ENCODE measurements at places on chromosomes 5 and 9. TPM values are rescaled to one million over a fixed set of nuclear protein-coding genes. Genes with fewer than 3 reads are reported as not detected.
A peak's percentile ranks its signal among the peaks of the same experiment; 100 is the strongest.

GRCh38 chr9:118426772-118427171, 722.6 kb downstream of the TLR4 start:
- H3K36me3 ChIP-seq = no peaks in the 10 kb centered on the region
- no peaks in the 10 kb centered on the region for H3K4me1 ChIP-seq
- no peak overlapping the region for H3K27ac ChIP-seq
- H3K4me3 ChIP-seq = no peak overlapping the region
- H3K27me3 ChIP-seq = no peaks in the 10 kb centered on the region
- DNase-seq = no peak

Gene TNFSF15
- 10.3 TPM for total RNA-seq

DNA sequence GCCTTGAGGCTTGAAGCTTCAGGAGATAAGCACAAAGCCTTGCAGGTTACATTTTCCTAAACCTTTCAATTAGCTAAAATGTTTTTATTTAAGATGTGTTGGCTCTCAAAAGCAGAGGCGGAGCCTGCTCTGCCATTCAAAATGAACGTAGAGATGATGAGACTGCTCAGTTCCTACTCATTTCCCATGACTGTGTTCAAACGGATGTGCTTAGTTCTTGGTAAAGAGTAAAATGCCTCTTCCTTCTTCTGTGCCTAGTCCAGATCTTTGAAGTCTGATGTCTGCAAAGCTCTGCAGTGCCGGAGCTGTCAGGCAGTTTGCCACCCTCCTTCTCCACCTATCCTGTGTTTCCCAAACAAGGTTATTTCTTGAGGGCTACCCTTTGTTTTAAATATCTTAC, 46.3 kb upstream of the ADAMTSL1 start:
- no peak for DNase-seq
- H3K27ac ChIP-seq = no peak overlapping the region
- no peaks in the 10 kb centered on the region for H3K36me3 ChIP-seq
- no peaks in the 10 kb centered on the region for H3K27me3 ChIP-seq

GRCh38 chr5:123456242-123456641, 33.0 kb upstream of the CEP120 start:
- H3K27me3 ChIP-seq = no peaks in the 10 kb centered on the region
- H3K4me3 ChIP-seq = no peak overlapping the region
- DNase-seq = no peak
- H3K36me3 ChIP-seq = no peaks in the 10 kb centered on the region

Gene APBA1
- 5.9 TPM for total RNA-seq

- no peaks in the 10 kb centered on the region for H3K27me3 ChIP-seq
- peak; percentile 11 for DNase-seq
- H3K4me1 ChIP-seq = peaks cover 3% of the 10 kb centered on the region
- peak overlapping the region; percentile 74 for H3K27ac ChIP-seq
- peak overlapping the region; percentile 87 for H3K4me3 ChIP-seq
Measured at GRCh38 chr5:132557478-132558172, 848 bp downstream of the RAD50 start.

DNA sequence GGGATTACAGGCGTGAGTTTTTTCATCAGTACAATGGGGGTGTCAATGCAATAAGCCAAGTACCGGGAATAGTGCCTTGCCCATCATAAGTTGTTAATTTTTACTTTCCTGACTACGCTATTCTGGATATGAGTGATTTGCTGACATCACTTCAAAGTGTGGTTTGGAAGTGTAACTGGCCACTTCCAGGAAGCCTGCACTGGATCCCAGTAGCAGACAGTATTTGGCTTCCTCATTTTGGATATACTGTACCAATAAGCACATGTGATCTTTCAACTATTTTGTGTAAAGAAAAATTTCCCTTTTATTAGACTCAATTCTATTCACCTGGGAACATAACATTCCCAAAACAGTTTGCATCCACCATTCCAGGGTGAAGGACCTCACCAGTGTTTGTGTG, 417.7 kb upstream of the KLF4 start:
- no peaks in the 10 kb centered on the region for H3K27me3 ChIP-seq
- no peak overlapping the region for H3K4me3 ChIP-seq
- DNase-seq = no peak
- H3K4me1 ChIP-seq = no peaks in the 10 kb centered on the region
- no peak overlapping the region for H3K27ac ChIP-seq
- H3K36me3 ChIP-seq = no peaks in the 10 kb centered on the region

GRCh38 chr5:113090336-113091106, 113.9 kb downstream of the DCP2 start:
- H3K27ac ChIP-seq = peak overlapping the region; percentile 1
- H3K4me3 ChIP-seq = no peak overlapping the region
- DNase-seq = peak; percentile 18
- H3K36me3 ChIP-seq = no peaks in the 10 kb centered on the region
- H3K27me3 ChIP-seq = no peaks in the 10 kb centered on the region

Gene CCDC112
- 10.5 TPM for total RNA-seq

- no peaks in the 10 kb centered on the region for H3K36me3 ChIP-seq
- peaks cover 3% of the 10 kb centered on the region for H3K4me1 ChIP-seq
- no peak overlapping the region for H3K27ac ChIP-seq
- no peak overlapping the region for H3K4me3 ChIP-seq
- DNase-seq = peak; percentile 47
Measured at GRCh38 chr5:54904425-54904824, 81.0 kb downstream of the ESM1 start.

- no peaks in the 10 kb centered on the region for H3K36me3 ChIP-seq
- H3K27ac ChIP-seq = no peak overlapping the region
- no peak for DNase-seq
- H3K4me1 ChIP-seq = no peaks in the 10 kb centered on the region
- H3K27me3 ChIP-seq = no peaks in the 10 kb centered on the region
- H3K4me3 ChIP-seq = no peak overlapping the region
Measured at GRCh38 chr9:119052339-119053030, 316.8 kb downstream of the BRINP1 start.

Gene SLC6A7
- total RNA-seq = not detected

GRCh38 chr5:420632-421286, 22.2 kb upstream of the EXOC3 start:
- no peak overlapping the region for H3K27ac ChIP-seq
- no peaks in the 10 kb centered on the region for H3K27me3 ChIP-seq
- H3K36me3 ChIP-seq = no peaks in the 10 kb centered on the region
- no peak for DNase-seq
- H3K4me1 ChIP-seq = no peaks in the 10 kb centered on the region

GRCh38 chr5:180097926-180098325, 26.4 kb upstream of the RNF130 start:
- H3K4me3 ChIP-seq = no peak overlapping the region
- H3K27ac ChIP-seq = no peak overlapping the region
- H3K36me3 ChIP-seq = no peaks in the 10 kb centered on the region

DNA sequence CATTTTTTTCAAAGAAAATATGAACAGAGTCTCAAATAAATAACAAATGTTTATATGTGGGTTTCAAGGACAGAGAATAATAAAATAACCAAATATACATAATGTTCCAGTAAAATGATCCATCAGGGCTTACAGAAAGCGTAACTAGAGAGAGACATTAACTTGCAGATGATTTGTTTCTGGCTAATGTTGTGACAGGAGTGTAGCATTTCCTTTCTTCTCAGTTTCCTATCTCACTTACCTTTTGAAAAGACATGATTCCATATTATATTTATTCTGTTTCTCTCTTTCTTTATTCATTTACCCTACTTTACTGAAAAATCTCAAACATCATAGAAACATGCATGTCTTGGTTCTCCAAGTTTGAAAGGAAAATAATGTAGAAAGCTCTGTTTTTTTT, 451.3 kb upstream of the CDH9 start:
- no peak overlapping the region for H3K27ac ChIP-seq
- no peaks in the 10 kb centered on the region for H3K4me1 ChIP-seq
- H3K27me3 ChIP-seq = no peaks in the 10 kb centered on the region
- H3K36me3 ChIP-seq = no peaks in the 10 kb centered on the region
- H3K4me3 ChIP-seq = no peak overlapping the region

- H3K4me1 ChIP-seq = peaks cover 5% of the 10 kb centered on the region
- no peak overlapping the region for H3K4me3 ChIP-seq
- H3K27me3 ChIP-seq = no peaks in the 10 kb centered on the region
- no peaks in the 10 kb centered on the region for H3K36me3 ChIP-seq
Measured at GRCh38 chr5:52895075-52895474, 94.1 kb upstream of the ITGA2 start.

DNA sequence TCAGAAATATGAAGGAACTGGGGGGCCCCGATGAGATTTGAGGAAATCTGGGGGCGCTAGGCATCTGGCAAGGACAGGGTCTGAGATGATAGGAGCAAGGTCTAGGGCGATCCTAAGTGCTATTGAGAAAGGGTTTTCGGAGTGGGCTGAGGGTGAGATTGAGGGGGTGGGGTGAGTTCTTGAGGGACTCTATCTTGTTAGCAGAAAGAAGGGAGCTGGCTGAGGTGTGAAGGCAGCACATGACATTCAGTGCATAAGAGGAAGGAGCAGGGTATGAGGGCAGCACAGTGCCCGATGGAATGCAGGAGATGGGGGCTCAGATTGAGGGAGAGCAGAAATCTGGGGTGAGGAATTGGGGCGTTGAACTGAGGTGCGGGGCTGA, 640 bp downstream of the TRIM32 start:
- H3K4me3 ChIP-seq = peak overlapping the region; percentile 87
- peak overlapping the region; percentile 71 for H3K27ac ChIP-seq
- no peaks in the 10 kb centered on the region for H3K27me3 ChIP-seq
- H3K36me3 ChIP-seq = no peaks in the 10 kb centered on the region
- H3K4me1 ChIP-seq = peaks cover 30% of the 10 kb centered on the region

GRCh38 chr5:159802661-159803060, 113.6 kb upstream of the ADRA1B start:
- H3K27ac ChIP-seq = no peak overlapping the region
- no peak overlapping the region for H3K4me3 ChIP-seq
- H3K27me3 ChIP-seq = no peaks in the 10 kb centered on the region

GRCh38 chr5:137040024-137040423, 459.1 kb downstream of the SPOCK1 start:
- H3K4me3 ChIP-seq = no peak overlapping the region
- no peaks in the 10 kb centered on the region for H3K27me3 ChIP-seq
- H3K4me1 ChIP-seq = no peaks in the 10 kb centered on the region
- DNase-seq = no peak

GRCh38 chr5:134446938-134447337, 35.3 kb upstream of the CDKN2AIPNL start:
- H3K36me3 ChIP-seq = no peaks in the 10 kb centered on the region
- H3K4me1 ChIP-seq = peaks cover 7% of the 10 kb centered on the region
- no peak overlapping the region for H3K27ac ChIP-seq

Gene ANKRD20A1
- total RNA-seq = 1.2 TPM

DNA sequence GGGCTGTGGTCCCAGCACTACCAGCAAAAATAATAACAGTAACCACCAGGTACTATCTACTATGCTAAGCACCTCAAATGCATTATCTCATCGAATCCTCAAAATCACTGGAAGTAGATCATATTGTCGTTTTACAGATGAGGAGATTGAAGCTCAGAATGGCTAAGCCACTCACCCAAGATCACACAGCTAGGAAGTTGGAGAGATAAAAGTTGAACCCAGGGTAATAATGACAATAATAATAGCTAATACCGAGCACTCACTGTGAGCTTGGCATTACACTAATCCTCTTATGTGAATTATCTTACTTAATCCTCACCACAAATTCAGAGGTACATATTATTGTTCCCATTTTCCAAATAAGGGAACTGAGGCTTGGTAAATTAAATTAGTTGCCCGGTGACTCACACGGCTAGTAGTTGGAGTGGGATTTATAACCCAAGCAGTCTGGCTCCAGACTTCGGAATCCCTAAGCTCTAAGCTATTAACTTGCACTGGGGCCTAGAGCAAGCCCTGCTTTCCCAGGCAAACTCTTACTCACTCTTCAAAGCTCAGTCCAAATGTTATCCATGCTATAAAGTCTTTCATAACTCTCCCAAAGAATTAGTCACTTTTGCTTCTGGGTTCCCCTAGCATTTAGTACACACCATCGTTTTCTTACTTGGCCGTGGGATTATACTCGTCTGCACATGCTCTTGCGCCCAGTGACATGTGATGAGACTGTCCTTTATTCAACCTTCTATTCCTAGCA, 3.8 kb downstream of the ARSI start:
- H3K4me3 ChIP-seq = no peak overlapping the region
- no peaks in the 10 kb centered on the region for H3K27me3 ChIP-seq
- no peaks in the 10 kb centered on the region for H3K36me3 ChIP-seq

Gene GABRG2
- total RNA-seq = not detected

DNA sequence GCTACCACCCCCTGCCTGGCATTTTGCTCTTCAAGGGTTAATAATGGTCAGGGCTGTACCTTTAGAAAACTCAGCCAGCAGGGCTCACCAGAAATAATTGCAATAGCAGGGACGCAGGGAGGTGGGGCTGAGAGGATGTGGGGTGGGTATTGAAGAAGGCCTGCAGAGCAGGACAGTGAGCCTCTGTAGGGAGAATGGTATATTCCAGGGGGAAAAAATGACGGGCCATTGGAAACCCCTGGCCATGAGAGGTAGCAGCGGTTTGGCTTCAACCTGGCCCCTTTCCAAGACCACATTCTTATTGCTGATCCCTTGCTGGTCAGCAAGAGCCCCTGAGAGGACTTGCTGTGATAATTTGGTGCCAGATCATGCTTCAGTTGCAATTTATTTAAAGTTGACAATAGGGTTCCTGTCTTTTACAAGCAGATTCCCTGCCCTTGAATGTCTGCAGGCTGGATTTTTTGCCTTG, 36.7 kb upstream of the CTNNA1 start:
- no peak overlapping the region for H3K27ac ChIP-seq
- peak; percentile 34 for DNase-seq
- H3K27me3 ChIP-seq = no peaks in the 10 kb centered on the region
- no peak overlapping the region for H3K4me3 ChIP-seq
- peaks cover 8% of the 10 kb centered on the region for H3K4me1 ChIP-seq
- no peaks in the 10 kb centered on the region for H3K36me3 ChIP-seq

DNA sequence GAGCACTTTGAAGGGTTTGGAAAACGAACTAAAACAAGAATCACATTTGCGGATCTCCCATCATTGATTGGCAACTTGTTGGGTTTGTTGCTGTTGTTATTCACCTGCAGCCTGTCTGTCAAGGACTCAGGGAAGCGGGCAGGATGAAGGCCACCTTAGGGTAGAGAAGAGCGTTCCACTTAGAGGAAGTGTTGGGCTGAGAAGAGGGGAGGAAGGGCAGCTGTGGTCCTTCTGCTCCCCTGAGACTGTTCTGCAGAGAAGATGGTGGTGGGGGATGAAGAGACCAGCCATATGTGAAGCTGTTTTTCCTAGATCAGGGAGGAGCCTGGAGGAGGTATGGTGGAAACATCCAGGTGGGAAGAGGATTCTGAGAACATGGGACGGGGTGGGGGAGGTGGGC, 70.6 kb upstream of the CPEB4 start:
- H3K27ac ChIP-seq = no peak overlapping the region
- no peaks in the 10 kb centered on the region for H3K27me3 ChIP-seq
- DNase-seq = no peak
- H3K4me1 ChIP-seq = no peaks in the 10 kb centered on the region

- DNase-seq = no peak
- no peaks in the 10 kb centered on the region for H3K36me3 ChIP-seq
- no peaks in the 10 kb centered on the region for H3K4me1 ChIP-seq
- no peak overlapping the region for H3K27ac ChIP-seq
- no peaks in the 10 kb centered on the region for H3K27me3 ChIP-seq
Measured at GRCh38 chr9:2354216-2354615, 267.4 kb upstream of the VLDLR start.

DNA sequence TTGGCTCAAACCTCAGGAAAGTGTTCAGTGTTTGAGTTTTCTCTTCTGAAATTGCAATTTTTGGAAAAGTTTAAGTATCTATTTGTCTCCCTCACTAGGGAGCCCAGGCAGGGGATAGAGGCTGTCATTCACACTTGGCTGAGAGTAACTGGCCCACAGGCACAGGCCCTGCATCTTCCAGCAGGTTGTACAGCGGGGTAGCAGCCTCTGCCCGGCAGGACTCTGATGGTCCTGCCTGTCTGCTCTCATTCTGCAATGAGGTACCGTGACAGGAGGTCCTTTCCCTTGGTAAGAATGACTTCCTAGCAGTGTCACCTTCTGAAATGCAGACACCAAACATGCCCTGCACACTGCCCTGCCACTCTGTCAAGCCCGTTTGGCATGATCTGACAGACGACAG, 282.8 kb upstream of the DAP start:
- no peak overlapping the region for H3K27ac ChIP-seq
- no peaks in the 10 kb centered on the region for H3K27me3 ChIP-seq
- no peak for DNase-seq
- no peak overlapping the region for H3K4me3 ChIP-seq
- H3K36me3 ChIP-seq = no peaks in the 10 kb centered on the region

Measured in astrocyte (in vitro differentiated cells and primary cell).